Ammon's horn (tissue), 1 donor: ENCODE measurements at places on chromosomes 12 and 14.
A peak's percentile ranks its signal among the peaks of the same experiment; 100 is the strongest.

GRCh38 chr14:92515546-92516343 is 2.2 kb downstream of the RIN3 start:
- DNase-seq = no peak

GRCh38 chr12:79451978-79452377 is 238.8 kb downstream of the PAWR start:
- DNase-seq = peak; percentile 64

- DNase-seq = peak; percentile 48
Measured at GRCh38 chr12:65121049-65121955, at the start of gene WIF1. Gene WIF1 (minus strand): TSS chr12:65121305. CDS start chr12:65121191, 114 bp downstream.

DNA sequence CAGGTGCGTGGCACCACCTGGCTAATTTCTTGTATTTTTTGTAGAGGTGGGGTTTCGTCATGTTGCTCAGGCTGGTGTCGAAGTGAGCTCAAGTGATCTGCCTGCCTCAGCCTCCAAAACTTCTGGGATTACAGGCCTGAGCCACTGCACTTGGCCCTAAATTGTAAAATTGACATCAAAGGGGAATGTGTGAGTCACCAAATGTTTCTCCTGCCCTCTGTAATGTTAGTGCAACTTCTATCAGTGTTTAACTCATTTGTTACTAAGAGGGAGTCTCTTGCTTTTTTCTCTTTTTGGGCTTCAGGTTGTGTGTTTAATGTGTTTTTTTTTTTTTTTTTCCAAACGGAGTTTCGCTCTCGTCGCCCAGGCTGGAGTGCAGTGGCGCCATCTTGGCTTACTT is 2.3 kb downstream of the TULP3 start:
- DNase-seq = no peak

- no peak for DNase-seq
Measured at GRCh38 chr14:63487724-63488123, 55.5 kb downstream of the PPP2R5E start.
